Bladder microvascular endothelial cell (primary cell): ENCODE measurements at places on chromosomes 6 and 20. TPM values are rescaled to one million over a fixed set of nuclear protein-coding genes. Genes with fewer than 3 reads are reported as not detected.

Gene AGPAT4
- total RNA-seq, result 8.3 and 14.5 TPM in 2 replicates

Gene SEMG1
- not detected in 2 replicates for total RNA-seq

Gene MOG
- not detected in 2 replicates for total RNA-seq

Gene ENPP1
- 0.31 and 0.32 TPM in 2 replicates for total RNA-seq

Gene TTLL9
- total RNA-seq, result 0.13 and 0.16 TPM in 2 replicates

Gene SAMD5
- total RNA-seq, result 0.65 and 0.69 TPM in 2 replicates

Gene GSTA1
- total RNA-seq, result not detected in 2 replicates

Gene OVOL2
- total RNA-seq, result not detected in 2 replicates
